ENCODE measurements at places on chromosomes 7 and 10. TPM values are rescaled to one million over a fixed set of nuclear protein-coding genes. Genes with fewer than 3 reads are reported as not detected.
A peak's percentile ranks its signal among the peaks of the same experiment; 100 is the strongest.

DNA sequence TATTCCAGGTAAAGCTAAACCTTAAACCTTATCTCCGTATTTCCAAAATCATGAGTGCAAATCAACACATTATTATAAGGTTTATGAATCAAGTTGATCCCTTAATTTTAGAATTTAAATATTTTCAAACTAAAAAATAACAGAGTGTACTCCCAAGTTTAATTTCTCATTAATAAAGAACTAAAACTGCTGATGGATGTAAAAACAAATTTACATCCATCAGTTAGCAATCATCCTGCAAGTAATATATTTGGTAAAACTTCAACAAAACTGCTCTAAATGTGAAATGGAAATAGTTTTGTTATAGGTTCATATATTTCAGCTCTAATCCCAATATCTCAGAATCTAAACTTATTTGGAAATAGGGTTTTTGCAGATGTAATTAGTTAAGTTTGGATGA is 71.3 kb upstream of the ZNF804B start:
- H3K27ac ChIP-seq, result no peak overlapping the region
- no peak overlapping the region for H3K4me3 ChIP-seq
- no peaks in the 10 kb centered on the region for H3K27me3 ChIP-seq
- no peaks in the 10 kb centered on the region for H3K4me1 ChIP-seq

DNA sequence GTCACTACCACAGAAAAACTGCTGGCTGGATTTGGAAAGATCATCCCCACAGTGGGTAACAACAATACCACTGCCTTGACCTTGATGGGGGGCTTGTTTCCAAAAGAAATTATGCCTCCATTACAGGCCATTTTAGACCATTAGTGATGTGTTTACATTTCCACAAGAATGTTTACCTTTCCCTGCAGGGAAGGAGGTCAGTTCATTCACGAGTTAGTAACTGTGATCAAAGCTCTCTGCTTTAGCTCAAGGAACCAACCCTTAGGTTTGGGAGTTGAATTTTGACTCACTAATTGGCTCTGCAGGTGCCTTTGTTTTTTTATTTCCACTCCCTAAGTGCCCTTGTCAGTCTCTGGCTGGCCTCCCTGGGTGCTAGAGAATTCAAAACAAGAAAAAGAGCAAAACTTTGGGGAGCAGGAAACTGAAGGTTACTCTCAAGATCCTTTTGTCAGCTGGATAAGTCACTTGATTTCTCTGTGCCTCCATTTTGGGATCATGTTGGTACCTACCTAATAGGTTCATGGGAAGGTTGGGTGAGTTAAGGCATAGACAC is 41.1 kb upstream of the NUPR2 start:
- no peaks in the 10 kb centered on the region for H3K36me3 ChIP-seq
- H3K27me3 ChIP-seq, result no peaks in the 10 kb centered on the region
- no peak for DNase-seq
- H3K27ac ChIP-seq, result no peak overlapping the region

DNA sequence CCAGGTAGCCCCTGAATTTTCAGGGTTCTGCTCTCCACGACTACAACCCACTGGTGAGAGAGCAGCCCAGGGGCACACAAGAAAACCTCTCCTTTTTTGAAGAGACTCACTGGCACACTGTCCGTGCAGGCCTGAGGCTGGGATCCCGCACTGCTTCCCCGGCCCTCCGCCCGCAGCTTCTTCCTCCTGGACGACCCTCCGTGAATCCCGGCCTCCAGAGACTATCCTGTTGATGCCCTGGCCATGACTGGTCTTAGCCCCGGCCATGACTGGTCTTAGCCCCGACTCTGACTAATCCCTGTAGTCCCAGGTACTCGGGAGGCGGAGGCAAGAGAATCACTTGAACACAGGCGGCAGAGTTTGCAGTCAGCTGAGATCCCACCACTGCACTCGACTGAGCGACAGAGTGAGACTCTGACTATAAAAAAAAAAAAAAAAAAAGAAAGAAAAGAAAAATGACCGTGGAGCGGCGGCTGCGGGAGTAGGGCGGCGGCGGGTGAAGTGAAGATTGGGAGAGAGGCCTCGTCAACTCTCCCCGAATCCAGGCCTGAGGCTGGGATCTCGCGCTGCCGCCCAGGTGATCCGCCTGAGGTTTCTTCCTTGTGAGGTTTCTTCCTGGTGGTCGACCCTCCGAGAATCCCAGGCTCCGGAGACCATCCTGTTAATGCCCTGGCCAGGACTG is 196.4 kb downstream of the ZNF716 start:
- DNase-seq, result no peak
- no peaks in the 10 kb centered on the region for H3K36me3 ChIP-seq
- H3K27ac ChIP-seq, result no peak overlapping the region
- H3K27me3 ChIP-seq, result no peaks in the 10 kb centered on the region
- no peak overlapping the region for H3K4me3 ChIP-seq

Gene PSD
- total RNA-seq, result 2.5 TPM

GRCh38 chr10:22340329-22341189 is 4.7 kb upstream of the SPAG6 start:
- peaks cover 94% of the 10 kb centered on the region for H3K27me3 ChIP-seq
- H3K36me3 ChIP-seq, result no peaks in the 10 kb centered on the region
- peak overlapping the region; percentile 46 for H3K4me3 ChIP-seq
- peak overlapping the region; percentile 66 for H3K27ac ChIP-seq

Gene CUZD1
- total RNA-seq, result 1.8 TPM

GRCh38 chr7:159093351-159093971 is 51.2 kb downstream of the VIPR2 start:
- H3K27me3 ChIP-seq, result no peaks in the 10 kb centered on the region
- H3K27ac ChIP-seq, result no peak overlapping the region
- no peaks in the 10 kb centered on the region for H3K4me1 ChIP-seq

Gene RBP3
- total RNA-seq, result not detected

Gene OIT3
- total RNA-seq, result not detected

DNA sequence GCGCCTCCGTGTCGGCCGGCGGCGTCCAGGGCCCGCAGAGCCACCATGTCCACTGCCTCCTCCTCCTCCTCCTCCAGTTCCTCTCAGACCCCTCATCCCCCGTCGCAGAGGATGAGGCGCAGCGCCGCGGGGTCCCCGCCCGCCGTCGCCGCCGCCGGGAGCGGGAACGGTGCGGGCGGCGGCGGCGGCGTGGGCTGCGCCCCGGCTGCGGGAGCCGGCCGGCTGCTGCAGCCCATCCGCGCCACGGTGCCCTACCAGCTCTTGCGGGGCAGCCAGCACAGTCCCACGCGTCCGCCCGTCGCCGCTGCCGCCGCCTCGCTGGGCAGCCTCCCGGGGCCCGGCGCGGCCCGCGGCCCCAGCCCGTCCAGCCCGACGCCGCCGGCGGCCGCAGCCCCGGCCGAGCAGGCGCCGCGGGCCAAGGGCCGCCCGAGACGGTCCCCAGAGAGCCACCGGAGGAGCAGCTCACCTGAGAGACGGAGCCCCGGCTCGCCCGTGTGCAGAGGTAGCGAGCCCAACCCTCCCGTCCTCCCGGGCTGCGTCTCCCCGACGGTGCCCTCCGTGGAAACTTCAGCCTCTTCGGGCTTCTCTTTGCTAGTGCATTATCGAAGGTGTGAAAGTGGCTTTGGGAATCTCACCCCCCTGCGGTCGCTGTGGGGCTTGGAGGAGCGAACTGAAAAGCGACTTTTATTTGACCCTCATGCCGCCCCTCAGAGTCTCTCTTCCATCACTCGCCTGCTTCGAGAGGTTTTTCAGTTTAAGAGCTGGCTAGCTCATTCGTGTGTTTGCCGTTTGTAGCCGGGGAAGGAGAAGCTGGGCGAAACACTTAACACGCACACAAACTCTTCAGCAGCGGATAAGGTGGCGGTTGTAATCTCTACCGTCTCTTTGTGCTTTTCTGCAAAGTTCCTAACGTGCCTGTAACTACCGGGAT is 975 bp downstream of the GLCCI1 start:
- peak overlapping the region; percentile 73 for H3K27ac ChIP-seq
- H3K4me1 ChIP-seq, result peaks cover 41% of the 10 kb centered on the region
- H3K4me3 ChIP-seq, result peak overlapping the region; percentile 88
- peak; percentile 68 for DNase-seq
- no peaks in the 10 kb centered on the region for H3K27me3 ChIP-seq

GRCh38 chr10:31940839-31941653 is 12.4 kb upstream of the ARHGAP12 start:
- H3K36me3 ChIP-seq, result no peaks in the 10 kb centered on the region
- H3K27ac ChIP-seq, result no peak overlapping the region
- DNase-seq, result no peak
- no peaks in the 10 kb centered on the region for H3K27me3 ChIP-seq

- DNase-seq, result no peak
- peaks cover 13% of the 10 kb centered on the region for H3K4me1 ChIP-seq
- H3K4me3 ChIP-seq, result no peak overlapping the region
- H3K27me3 ChIP-seq, result no peaks in the 10 kb centered on the region
- no peak overlapping the region for H3K27ac ChIP-seq
Measured at GRCh38 chr10:96608805-96609204, 22.0 kb upstream of the TM9SF3 start.

DNA sequence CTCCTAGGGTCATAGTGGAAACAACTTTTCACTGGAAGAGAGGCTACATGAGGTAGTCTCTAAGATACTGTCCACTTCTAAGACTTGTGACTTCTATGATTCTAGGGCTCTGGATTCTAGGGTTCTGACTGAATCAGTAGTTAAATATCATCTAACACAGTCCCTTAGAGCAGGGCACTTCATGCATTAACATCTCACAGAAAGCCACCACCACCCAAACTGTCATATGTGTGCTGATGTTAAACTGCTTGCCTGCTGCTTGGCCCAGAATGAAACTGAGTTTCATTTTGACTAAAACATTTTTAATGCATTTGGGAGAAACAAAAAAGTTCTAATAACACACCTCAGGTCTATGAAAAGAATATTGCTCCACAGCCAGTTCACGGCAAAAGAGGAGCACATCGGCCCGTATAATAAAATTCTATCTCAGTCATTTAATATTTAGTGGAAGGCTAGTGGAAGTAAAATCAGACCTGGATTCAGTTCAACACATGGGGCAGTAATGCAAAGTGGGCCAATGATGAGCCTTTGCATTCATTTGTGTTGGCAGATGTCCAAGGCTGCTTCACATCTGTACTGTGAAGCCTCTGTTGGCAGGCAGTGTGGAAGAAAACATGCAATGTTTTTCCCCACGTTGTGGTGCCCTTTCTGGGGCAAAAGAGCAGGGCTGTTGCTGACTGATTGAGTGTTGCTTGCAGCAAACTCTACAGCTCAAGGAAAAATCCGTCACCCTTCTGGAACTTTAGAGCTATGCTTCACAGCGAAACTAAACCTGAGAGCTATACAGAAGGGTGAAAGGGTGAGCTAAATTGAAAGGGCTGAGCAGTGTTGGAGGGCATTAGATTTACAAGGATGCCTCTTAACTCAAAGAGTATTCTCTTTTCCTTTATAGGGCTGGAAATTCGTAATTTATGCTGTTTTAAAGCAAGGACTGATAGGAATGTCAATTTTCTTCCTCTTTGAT is 33.5 kb upstream of the AUTS2 start:
- H3K36me3 ChIP-seq, result no peaks in the 10 kb centered on the region
- no peaks in the 10 kb centered on the region for H3K27me3 ChIP-seq
- no peak overlapping the region for H3K27ac ChIP-seq
- no peak for DNase-seq
- H3K4me3 ChIP-seq, result no peak overlapping the region

DNA sequence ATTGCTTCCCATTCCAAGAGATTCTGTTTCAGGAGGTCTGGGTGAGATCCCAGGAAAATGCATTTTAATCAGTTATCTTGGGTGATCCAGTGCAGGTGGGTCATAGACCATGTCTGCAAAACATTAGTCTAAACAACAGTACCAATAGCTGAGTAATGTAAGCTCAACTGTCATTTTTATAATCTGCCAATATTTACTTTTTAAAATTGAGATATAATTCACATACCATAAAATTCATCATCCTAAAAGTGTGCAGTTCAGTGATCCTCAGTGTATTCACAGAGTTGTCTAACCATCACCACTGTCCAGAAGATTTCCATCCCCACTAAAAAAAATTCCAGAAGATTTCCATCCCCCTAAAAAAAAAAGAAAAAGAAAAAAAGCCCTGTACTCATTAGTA is 51.0 kb downstream of the FAM204A start:
- no peaks in the 10 kb centered on the region for H3K36me3 ChIP-seq
- no peak overlapping the region for H3K4me3 ChIP-seq
- no peaks in the 10 kb centered on the region for H3K4me1 ChIP-seq
- no peak overlapping the region for H3K27ac ChIP-seq

DNA sequence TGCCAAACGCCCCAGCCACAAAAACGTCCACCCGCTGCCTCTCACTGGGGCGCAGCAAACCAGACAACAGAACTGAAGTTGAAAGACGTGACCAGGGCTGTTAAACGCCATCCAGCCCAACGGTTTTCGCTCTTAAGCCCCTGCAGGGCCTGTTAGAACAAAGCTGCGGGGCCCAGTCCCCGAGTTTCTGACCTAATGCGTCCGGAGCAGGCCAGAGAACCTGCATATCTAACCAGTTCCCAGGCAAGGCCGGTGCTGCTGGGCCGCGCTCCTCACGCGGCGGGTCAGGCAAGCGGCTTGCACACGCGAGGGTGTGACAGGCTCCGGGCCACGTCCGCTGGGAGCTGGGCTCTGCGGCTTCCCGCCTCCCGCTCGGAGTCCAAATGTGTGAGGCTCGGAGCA is 87.0 kb downstream of the PTPRN2 start:
- no peak for DNase-seq
- H3K4me3 ChIP-seq, result no peak overlapping the region
- no peak overlapping the region for H3K27ac ChIP-seq
- no peaks in the 10 kb centered on the region for H3K27me3 ChIP-seq
- no peaks in the 10 kb centered on the region for H3K36me3 ChIP-seq

GRCh38 chr10:116084161-116084560 is 188.8 kb downstream of the GFRA1 start:
- no peak overlapping the region for H3K27ac ChIP-seq
- no peaks in the 10 kb centered on the region for H3K36me3 ChIP-seq
- H3K4me1 ChIP-seq, result no peaks in the 10 kb centered on the region

- no peaks in the 10 kb centered on the region for H3K27me3 ChIP-seq
- no peaks in the 10 kb centered on the region for H3K36me3 ChIP-seq
- DNase-seq, result no peak
- no peak overlapping the region for H3K4me3 ChIP-seq
Measured at GRCh38 chr7:30841025-30841735, 70.0 kb downstream of the MINDY4 start.

DNA sequence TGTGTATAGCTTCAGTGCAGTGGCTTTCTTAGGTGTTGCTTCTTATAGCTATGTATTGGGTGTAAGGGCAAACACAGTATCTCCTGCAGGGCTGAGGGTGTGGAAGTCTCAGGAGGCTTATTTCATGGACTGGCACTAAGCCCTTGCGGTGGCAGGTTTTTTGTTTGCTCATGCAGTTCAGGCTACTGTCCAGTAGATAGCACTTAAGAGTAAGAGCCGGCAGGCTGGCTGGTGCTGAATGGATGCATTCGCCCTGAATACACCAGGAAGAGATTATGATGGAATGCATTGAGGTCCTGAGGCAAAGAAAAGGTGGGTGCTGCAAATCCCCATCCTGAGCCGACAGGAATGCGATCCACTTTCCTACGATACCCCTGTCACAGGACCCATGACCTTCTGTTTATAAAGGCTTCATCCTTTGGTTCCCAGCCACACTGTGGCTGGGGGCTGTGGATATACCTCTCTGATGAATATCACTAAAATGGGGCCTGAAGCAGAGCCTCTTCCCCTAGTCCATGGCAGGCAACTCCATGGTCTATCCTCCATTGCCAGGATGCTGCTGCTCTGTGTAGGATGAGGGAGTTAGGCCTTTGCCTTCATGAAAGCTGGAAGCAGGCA is 44.9 kb downstream of the ANXA8 start:
- no peak for DNase-seq
- H3K27me3 ChIP-seq, result no peaks in the 10 kb centered on the region
- H3K4me1 ChIP-seq, result no peaks in the 10 kb centered on the region
- no peak overlapping the region for H3K27ac ChIP-seq

- no peak overlapping the region for H3K27ac ChIP-seq
- H3K27me3 ChIP-seq, result peaks cover 47% of the 10 kb centered on the region
- no peaks in the 10 kb centered on the region for H3K4me1 ChIP-seq
- peak; percentile 45 for DNase-seq
- H3K36me3 ChIP-seq, result no peaks in the 10 kb centered on the region
- H3K4me3 ChIP-seq, result no peak overlapping the region
Measured at GRCh38 chr7:1225441-1226185, 7.1 kb upstream of the UNCX start.

Measured in CD8-positive, alpha-beta memory T cell (primary cell).